ENCODE measurements at places on chromosomes 4 and X.

DNA sequence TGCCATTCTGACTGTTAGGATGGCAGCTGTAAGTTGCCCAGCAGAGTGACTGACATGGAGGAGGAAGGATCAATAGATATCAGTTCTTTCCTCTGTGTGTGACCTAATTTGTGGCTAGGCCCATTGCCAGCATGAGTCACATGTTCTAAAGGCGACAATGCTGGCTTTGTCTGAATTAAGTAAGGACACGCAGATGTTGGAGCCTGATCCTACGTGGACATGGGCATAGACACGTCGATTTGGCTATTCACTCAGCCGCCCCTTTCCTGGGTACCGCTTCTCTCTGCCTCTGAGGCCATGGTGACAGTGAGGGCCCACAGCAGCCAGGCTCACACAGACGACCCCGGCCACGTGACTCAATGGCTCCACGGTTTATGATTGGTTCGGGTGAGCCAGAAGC, 16.3 kb downstream of the PROM1 start:
- DNase-seq, result no peak

DNA sequence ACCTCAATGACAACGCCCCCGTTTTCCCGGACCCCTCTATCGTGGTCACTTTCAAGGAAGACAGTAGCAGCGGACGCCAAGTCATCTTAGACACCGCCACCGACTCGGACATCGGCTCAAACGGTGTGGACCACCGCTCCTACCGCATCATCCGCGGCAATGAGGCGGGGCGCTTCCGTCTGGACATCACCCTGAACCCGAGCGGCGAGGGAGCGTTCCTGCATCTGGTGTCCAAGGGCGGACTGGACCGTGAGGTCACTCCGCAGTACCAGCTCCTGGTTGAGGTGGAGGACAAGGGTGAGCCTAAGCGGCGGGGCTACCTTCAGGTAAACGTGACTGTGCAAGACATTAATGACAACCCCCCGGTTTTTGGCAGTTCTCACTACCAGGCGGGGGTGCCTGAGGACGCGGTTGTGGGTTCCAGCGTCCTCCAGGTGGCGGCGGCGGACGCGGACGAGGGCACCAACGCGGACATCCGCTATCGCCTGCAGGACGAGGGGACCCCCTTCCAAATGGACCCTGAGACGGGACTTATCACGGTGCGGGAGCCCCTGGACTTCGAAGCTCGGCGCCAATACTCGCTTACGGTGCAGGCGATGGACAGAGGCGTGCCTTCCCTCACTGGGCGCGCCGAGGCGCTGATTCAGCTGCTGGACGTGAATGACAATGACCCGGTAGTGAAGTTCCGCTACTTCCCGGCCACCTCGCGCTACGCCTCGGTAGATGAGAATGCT, 2.2 kb downstream of the FAT4 start:
- no peak for DNase-seq

DNA sequence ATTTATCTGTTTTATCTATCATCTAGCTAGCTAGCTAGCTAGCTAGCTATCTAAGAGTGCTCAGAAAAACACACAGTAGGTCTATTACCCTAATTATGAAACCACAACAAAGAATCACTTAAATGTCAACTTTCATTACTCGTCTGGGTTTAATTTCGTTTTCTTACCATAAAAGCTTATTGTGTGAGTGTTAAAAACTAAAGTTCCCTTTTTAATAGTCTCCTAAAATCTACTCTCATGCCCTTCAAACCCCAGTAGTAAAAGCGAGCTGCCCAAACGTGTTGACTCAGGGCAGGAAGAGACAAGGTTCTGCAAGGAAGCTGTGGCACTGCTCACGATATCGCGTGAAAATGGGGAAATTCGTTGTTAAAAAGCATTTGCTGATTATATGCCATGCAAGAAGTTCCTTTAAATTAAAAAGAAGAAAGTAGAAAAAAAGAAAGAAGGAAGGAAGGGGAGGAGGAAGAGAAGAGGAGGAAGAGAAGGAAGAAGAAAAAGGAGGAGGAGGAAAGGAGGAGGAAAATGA, 595 bp downstream of the MBNL3 start:
- peak; percentile 47 for DNase-seq

- no peak for DNase-seq
These were observed 3.2 kb downstream of the GATA1 start for GRCh38 chrX:48789366-48790220.

DNA sequence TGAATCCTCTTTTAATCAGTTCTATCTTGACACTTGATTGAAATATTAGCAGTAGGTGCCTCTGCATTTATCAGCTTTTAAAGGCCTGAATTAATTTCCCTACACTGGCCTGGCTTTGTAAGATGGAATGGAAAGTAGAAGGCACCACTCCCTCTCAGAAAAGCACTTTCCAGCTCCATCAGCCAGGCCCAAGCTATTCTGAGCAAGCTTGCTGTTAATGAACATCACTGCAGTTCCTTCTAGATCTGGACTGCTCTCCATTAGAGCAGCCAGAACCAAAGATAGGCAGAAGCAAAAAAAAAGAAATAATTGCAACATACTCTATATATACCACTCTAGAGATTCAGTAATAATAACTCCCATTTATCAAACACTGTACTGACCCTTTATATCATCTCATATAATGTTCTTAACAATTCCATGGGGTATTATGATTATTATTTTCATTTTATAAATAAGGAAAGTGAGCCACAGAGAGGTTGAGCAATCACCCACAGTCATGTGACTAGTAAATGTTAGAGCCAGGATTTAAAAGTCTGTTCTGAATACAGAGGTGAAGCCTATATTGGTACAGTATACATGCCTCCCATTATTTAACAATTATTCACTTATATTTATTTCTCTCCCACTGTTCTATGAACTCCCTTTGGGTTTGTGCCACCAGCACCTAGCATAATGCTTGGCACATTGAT, 39.4 kb upstream of the GPC3 start:
- DNase-seq, result no peak

DNA sequence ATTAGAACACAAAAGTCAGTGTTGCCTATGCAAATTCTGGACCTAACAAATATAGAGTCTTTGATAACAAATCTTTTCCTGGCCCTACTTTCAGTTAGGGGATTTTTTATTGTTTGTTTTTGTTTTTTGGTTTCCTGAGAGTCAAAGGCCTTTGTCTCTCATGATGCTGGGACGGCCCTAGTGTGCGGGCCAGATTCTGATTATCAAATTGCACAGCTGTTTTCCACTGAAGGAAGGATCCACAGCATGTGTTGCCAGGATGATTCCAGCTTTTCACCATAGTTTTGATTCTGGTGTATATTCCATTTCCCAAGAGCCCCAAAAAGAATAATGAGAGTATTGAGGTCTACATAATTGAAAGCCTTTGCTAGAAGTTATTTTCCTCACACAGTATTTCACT, 248.2 kb downstream of the CAMK2D start:
- DNase-seq, result no peak

DNA sequence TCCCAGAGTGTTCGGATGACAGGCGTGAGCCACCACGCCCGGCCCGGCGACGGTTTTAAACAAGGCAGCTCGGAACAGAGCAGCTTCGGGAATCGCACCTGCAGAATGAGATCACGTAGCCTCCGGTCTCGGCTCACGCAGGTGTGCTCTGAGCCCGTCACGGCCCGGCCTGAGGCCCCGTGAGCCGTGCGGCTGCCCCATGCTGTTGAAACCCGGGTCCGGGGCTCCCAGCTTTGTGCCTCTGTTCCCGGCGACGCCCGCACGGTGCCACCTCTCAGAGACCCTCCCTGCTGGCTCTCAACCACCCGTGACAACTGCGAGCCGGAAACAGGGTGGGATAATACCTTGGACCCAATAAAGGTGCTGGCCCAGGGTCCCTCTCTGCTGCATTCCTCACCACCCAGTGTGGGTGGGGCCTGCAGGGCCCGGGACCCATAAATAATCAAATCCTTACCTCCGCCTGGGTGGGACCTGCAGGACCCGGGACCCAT, 13.4 kb upstream of the PLCXD1 start:
- no peak for DNase-seq

DNA sequence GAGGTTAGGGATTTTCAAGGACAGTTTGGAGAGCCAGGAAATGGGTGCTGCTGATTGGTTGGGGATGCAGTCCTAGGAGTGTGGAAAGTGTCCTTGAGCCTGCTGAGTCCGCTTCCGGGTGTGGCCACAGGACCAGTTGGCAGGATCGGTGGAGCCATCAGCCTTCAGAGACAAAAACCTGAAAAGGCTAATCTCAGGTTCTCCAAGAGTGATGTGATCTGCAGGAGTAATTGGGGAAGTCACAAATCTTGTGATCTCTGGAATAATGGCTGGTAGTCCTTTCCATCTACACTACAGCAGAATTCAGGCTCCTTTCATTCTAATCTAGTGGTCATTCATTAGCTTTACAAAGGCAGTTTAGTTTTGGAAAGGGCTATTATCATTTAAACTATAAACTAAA, 55.9 kb upstream of the BMP2K start:
- no peak for DNase-seq

DNA sequence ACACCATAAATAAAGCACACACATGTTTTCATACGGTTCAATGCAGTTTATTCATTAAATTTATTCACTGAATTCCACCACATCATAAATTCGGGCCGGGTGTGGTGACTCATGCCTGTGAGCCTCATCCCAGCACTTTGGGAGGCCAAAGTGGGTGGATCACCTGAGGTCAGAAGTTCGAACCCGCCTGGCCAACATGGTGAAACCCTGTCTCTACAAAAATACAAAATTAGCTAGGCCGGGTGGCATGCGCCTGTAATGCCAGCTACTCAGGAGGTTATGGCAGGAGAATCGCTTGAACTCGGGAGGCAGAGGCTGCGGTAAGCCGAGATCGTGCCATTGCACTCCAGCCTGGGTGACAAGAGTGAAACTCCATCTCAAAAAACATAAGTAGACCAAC, 131.6 kb downstream of the PDS5A start:
- DNase-seq, result no peak

- no peak for DNase-seq
These were observed 9.9 kb downstream of the APBB2 start for GRCh38 chr4:41204400-41204978.

Data from CD4-positive, alpha-beta T cell treated with Interleukin-2 at 100 ng/mL for 4 hours (primary cell).